ENCODE measurements at places on chromosomes 2 and 18.

- DNase-seq, result no peak
Observed at GRCh38 chr2:11597538-11598225, 63.8 kb downstream of the GREB1 start.

DNA sequence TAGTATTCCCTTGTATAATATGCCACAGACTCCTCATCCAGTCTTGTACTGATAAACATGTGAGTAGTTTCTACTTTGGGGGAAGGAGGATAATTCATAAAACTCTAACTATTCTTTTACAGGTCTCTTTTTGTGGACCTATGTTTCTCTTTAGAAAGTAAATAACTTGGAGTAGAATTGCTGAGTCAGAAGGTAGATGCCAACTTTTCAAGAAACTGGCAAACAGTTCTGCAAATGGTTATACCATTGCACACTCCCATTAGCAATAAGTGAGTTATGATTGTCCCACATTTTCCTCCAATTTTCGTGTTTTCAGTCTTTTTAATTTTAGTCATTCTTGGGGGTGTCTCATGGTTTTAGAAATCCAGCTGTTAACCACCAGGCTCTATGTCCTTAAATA, 477.2 kb upstream of the LRRTM4 start:
- DNase-seq, result no peak

DNA sequence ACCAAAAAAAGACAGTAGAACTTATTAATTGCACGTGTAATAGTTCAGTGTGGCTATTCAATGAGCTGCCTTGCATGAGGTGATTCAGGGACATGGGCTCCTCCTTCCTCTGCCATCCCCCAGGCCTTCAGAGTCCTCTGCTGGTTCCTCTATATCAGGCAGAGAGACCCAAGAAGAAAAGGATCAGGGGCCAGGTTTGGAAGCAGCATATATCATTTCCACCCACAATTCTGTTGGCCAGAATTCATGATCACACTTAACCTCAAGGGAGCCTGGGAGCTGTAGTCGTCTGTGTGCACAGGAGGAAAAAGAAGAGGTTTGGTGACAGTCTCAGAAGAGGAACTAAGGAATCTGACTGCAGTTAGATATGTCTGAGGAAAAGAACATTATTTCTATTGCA, 114.0 kb upstream of the GLS start:
- no peak for DNase-seq

GRCh38 chr2:186559370-186559769, 30.5 kb upstream of the ITGAV start:
- no peak for DNase-seq

- no peak for DNase-seq
Observed at GRCh38 chr18:7370802-7371201, 139.9 kb downstream of the LRRC30 start.

DNA sequence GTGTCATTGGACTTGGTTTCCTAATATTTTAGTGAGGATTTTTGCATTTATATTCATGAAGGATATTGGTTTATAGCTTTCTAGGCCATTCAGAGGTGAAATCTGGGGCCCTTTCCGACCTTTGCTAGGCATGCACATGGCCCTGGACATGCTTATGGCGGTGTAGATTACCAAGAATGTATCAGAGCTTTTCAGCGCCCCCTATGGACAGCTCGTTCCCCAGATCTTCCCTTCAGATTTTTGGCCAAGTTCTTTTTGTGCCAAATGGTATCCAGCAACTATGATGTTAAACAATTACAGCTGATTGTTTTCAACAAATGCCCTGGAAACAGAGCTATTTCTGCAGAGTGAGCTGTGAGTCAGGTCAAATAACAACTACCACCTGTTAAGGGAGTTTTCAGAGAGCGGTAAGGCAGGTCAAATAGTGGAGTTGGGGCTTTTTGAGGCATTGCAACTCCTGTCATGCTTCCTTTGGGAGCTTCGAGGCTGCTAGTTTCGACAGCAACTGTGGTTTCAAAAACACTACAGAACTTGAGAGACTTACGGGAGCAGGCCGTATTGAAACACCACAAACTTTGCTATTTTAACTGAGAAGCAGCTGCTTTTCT, 188.3 kb downstream of the ZNF516 start:
- DNase-seq, result no peak

DNA sequence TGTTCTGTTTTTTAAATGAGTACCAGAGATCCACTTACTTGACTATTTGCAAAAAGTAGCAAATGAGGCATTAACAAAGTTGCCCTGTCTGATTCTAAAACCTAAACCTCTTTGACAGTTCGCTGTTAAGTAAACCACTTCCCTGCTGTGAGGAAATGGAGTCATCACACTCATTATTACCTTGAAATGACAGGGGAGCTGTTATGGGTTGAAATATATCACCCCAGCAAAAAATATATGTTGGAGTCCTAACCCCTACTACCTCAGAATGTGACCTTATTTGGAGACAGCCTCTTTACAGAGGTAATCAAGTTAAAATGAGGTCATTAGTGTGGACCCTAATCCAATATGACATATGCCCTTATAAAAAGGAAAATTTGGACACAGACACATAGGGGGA, 36.1 kb downstream of the DHRS9 start:
- DNase-seq, result no peak

- no peak for DNase-seq
Observed at GRCh38 chr2:67596871-67597270, 199.7 kb downstream of the ETAA1 start.

DNA sequence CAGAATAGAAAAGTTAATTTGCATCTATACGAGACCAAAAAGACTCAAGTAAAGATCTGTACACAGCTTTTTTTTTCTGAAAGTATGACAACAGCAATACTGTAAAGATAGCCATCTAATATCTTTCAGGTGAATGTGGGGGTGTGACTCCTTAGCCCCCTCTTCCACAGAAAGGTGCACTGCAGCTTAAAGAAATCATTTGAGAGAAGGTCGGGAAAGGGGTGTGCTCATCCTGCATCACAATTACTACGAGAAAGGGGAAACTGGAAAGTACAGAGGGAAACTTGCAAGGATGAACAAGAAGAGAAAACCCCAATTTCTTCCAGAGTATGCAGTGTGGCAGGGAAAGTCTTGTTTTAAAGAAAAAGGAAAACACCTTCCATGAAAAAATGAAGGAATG, 255.6 kb downstream of the CCDC178 start:
- no peak for DNase-seq

DNA sequence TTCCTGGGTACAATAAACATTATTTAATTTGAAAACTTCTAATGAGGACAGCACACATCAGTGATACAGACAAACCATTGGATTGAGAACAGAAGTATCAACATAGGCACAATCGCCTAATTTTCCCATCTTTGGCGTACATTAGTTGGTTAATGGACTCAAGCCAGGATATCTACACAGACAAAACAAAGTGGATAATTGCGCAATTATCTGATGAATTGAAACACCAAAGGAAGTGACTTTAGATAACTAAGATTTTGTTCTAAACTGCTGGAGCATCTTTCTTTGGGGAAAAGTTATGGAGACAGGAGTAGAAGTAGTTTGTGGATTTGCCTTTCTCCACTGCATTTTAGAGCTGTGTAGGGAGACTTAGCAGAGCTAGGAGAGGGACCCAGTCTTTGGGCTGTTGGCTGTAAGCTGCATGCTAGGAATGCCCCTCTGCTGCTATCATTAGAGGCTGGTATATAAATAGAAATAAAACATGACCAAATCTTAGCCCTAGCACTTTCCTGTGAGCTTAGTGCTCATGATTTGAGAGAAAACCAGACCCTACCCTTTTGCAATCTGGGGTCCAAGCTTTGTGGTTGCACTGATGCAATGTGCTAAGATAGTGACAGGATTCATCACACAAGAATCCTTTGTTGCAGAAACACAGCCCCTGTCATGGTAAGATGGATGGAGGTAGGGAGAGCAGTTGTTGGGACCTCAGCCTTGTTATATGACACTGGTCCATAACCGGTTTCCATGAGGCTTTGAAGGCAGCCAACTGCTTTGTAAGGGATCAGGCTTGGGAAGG, 264.5 kb upstream of the PIK3C3 start:
- no peak for DNase-seq

DNA sequence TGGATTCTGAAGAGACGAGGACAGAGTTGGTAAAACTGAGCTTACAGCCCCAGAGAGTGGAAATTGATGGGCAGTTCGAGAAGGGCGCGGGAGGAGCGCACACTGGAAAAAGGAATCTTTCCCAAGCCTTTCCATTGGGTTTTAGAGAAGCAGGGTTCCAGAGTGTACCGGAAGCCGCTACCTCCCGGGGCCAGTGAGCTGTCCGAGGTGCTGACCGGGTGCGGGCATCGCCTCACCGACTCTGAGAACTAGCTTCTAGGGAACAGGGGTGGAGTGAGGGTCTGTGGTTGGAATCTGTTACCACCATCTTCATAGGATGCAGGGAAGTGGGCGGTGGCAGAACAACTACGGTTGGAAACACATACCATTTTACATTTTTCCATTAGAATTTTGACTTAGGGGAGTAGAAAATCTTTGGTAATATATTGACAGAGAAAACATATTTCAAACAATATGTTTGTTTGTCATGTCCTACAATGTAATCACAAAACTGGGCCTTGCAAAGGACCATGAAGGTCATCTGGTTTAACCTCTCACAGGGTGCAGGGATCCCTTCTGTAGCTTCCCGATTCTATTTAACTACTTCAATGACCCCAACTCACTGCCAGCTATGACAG, 724 bp downstream of the NMS start:
- no peak for DNase-seq

- peak; percentile 80 for DNase-seq
Observed at GRCh38 chr2:215931256-215931903, 82.0 kb downstream of the MREG start.

DNA sequence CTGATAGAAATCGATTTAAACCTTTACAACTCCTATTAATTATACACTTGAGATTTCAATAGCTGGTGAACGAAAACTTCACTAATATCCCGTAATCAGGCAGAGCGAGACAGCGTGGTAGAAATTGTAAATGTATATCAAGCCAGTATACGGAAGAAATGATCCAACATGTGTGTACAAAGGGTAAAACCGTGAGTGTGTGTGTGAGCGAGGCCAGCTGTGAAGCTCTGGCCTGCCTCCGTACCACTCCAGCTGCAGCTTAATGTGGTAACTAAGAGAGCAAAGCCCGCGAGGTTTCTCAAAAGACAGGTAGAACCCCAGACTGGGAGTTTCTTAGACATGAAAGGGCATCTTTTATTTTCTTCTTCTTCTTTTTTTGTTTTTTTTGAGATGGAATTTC, 52.3 kb upstream of the ZNF516 start:
- no peak for DNase-seq

DNA sequence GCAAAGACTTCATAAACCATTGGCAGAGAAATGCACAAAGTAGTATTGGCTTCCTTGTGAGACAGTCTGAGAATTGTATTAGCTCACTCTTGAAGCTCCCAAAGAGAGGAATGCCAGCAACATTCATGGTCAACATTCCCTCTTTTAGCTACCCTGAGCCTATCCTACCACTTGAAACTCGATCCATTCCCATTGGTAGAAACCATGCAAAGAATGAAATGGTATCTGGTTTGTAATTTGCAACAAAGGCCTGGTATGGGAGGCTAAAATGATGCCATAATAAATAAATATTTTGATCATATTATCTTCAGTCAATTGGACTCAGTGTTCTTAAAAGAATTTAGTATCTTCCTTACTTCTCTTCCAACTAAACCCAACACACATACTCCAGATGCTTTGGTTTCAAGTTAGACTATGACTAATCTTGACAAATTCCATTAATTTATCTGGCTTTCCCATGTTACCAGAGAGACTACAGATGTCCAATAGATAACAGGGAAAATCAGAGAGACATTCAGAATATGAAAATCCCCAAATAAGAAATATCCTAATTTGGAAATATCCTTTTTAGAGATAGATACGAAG, 102.9 kb downstream of the DHRS9 start:
- no peak for DNase-seq

GRCh38 chr18:61360404-61361383, 27.5 kb downstream of the CDH20 start:
- no peak for DNase-seq

- DNase-seq, result no peak
Observed at GRCh38 chr2:37125416-37125815, 31.4 kb downstream of the EIF2AK2 start.

- no peak for DNase-seq
Observed at GRCh38 chr2:30439879-30440278, 7.2 kb upstream of the LCLAT1 start.

DNA sequence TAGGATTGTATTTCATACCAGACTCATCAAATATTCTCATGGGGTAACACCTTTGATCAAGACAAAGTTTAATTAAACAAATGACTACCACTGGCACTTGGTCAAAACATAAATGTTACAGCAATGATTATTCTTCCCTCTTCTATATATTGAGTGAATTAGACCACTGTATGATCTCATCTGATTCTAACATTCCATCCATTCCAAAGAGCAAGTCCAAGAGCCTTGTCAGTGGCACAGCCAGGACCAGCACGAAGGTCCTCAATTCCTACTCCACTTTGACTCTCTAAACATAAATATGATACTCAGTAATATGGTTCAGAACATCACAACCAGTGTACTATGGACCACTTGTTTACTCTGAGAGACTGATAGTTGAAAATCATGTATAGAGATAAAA, 86.4 kb downstream of the AP1S3 start:
- DNase-seq, result no peak

DNA sequence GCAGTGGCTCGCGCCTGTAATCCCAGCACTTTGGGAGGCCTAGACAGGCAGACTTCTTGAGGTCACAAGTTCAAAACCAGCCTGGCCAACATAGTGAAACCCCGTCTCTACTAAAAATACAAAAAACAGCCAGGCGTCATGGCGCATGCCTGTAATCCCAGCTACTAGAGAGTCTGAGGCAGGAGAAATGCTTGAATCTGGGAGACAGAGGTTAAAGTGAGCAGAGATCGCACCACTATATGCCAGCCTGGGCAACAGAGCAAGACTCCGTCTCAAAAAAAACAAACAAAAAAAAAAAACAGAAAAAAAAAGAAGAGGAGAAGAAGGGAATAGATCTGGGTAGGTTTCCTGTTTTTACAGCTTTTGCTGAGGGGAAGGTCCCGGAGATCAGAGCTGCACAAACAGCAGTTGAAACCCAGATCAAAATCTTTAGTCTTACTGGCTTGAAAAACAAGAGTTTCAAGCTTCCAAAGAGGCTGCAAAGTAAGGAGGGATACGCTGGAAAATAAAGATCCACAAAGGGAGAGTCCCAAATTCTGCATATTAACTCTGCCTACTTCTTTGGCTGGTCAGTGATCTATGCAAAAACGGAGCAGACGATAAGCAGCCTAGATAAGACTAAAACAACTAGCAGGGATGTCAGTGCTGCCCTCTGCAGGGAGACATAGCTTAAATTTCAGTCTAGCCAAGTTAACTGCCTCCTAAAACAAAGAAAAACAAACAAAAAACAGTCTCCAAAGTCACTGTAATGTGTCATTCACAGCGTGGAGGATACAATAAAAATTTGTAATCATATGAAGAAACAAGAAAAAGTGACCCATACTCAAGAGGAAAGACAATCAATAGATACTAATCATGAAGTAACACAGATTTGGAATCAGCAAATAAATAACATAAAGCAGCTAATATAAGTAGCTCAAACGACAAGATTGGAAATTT, 74.1 kb downstream of the TLK1 start:
- peak; percentile 54 for DNase-seq

- DNase-seq, result peak; percentile 1
Observed at GRCh38 chr18:45557779-45558178, 57.5 kb upstream of the SLC14A2 start.

- DNase-seq, result peak; percentile 71
Observed at GRCh38 chr2:237733677-237734300, 64.8 kb upstream of the RBM44 start.

GRCh38 chr18:11494107-11494506, 115.3 kb upstream of the SLC35G4 start:
- DNase-seq, result no peak
